ENCODE measurements at places on chromosomes 3 and 15. TPM values are rescaled to one million over a fixed set of nuclear protein-coding genes. Genes with fewer than 3 reads are reported as not detected.

EPB42 gene
- not detected for polyA plus RNA-seq

- DNase-seq = peak; percentile 45
Observed at GRCh38 chr3:157499342-157499963, 3.8 kb downstream of the VEPH1 start.

KLHL18 gene
- polyA plus RNA-seq = 19.4 TPM

- DNase-seq = peak; percentile 89
Observed at GRCh38 chr3:12155828-12156227, 2.9 kb downstream of the TIMP4 start.

FMN1 gene
- 1.4 TPM for polyA plus RNA-seq

GRCh38 chr15:40032125-40032839, 6.7 kb downstream of the SRP14 start:
- DNase-seq = no peak

DNA sequence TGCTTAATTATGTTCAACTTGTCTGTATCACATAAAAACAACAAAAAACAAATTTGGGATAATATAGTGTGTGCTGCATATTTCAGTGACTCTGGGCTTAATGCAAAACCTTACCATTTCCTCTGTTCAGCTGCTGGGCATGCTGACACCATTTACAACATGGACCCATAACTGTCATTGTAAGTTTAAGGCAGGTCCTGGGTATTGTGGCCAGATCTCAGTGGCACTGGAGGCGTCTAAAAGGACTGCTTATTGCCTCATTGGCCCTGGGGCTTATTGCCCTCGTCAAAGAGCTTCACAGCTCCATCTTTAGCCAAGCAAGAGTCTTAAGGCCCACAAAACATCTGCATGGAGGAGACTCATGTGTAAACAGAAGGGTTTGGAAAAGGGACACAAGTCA, 390.2 kb downstream of the NR2F2 start:
- DNase-seq = no peak

DNA sequence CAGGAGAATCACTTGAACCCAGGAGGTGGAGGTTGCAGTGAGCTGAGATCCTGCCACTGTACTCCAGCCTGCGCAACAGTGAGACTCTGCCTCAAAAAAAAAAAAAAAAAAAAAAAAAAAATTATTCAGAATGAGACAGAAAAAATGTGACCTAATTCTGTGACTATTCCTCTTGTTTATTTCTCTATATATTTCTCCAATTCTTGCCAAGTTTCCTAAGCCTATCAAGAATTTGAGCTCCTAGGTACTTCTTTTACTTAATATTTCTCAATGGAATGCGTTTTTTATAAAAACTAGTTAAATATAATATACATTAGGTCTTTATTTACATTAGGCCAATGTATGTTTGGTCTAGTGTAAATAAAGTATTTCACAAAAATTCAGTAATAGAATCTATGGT, 86.8 kb downstream of the NAALADL2 start:
- DNase-seq = no peak

DNA sequence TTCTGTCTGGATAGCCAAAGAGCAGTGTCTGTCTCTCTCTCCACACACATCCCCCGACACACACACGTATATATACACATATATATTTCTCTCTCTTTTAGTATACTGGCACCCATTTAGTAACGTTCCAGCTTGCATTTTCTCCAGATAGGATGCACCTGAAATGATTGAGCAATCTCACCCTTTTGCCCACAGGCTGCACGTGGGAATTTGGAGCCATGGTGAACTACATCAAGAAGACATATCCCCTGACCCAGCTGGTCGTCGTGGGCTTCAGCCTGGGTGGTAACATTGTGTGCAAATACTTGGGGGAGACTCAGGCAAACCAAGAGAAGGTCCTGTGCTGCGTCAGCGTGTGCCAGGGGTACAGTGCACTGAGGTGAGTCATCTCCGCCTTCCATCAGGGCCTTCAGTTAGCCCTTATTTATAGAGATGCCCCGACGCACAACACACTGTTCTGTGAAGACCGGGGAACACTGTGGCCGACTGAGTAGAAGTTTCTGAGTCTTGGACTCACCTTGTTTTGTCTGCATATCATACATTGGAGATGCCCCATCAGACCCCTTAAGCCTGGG, 45.7 kb downstream of the RLBP1 start:
- no peak for DNase-seq

- DNase-seq = no peak
Observed at GRCh38 chr3:115351193-115351592, 204.1 kb upstream of the ZBTB20 start.

- no peak for DNase-seq
Observed at GRCh38 chr3:139548801-139549200, 9.3 kb upstream of the RBP1 start.

USP19 gene
- polyA plus RNA-seq = 17.0 TPM

TMEM108 gene
- not detected for polyA plus RNA-seq

GOLGA6L4 gene
- 1.5 TPM for polyA plus RNA-seq

DNA sequence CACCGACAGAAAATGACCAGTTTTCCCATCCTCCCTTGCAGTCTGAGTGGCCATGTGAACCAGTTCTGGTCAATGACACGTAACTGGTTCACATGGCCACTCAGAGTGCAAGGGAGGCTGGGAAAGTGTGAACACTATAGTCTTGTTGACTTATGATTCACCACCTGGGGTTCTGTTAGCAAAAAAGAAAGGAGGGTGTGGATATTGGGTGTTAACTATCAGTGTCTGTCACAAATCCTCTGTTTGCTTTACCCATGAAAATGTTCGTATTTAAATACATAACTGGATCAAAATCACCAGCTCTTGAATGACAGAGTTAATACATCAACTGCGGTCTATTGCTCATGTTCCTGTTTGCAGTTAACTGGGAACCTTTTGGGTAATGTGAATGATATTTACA, 92.3 kb downstream of the ADAMTSL3 start:
- DNase-seq = no peak

DNA sequence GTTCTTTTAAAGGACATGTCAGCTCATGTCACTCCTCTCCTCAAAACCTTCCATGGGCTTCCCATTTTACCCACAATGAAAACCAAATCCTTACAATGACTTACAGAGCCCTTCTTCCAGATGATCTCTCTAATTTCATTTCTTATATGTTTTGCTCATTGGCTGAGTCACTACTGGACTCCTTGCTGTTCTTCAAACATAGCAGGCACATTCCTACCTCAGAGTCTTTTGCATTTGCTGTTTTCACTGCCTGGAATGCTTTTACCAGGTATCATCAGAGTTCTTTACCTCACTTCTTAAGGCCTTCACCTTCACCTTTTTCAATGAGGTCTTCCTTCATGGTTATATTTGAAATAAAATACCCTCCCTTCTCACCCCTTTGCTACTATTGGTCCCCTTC, 57.3 kb downstream of the NECTIN3 start:
- DNase-seq = peak; percentile 33

GRCh38 chr3:62211675-62212429, 161.5 kb downstream of the FEZF2 start:
- no peak for DNase-seq

OR5K2 gene
- polyA plus RNA-seq = not detected

TUSC7 gene
- not detected for polyA plus RNA-seq

- DNase-seq = no peak
Observed at GRCh38 chr15:66961901-66962300, 103.5 kb upstream of the SMAD3 start.

- no peak for DNase-seq
Observed at GRCh38 chr3:100102757-100103156, 11.5 kb downstream of the FILIP1L start.

DNA sequence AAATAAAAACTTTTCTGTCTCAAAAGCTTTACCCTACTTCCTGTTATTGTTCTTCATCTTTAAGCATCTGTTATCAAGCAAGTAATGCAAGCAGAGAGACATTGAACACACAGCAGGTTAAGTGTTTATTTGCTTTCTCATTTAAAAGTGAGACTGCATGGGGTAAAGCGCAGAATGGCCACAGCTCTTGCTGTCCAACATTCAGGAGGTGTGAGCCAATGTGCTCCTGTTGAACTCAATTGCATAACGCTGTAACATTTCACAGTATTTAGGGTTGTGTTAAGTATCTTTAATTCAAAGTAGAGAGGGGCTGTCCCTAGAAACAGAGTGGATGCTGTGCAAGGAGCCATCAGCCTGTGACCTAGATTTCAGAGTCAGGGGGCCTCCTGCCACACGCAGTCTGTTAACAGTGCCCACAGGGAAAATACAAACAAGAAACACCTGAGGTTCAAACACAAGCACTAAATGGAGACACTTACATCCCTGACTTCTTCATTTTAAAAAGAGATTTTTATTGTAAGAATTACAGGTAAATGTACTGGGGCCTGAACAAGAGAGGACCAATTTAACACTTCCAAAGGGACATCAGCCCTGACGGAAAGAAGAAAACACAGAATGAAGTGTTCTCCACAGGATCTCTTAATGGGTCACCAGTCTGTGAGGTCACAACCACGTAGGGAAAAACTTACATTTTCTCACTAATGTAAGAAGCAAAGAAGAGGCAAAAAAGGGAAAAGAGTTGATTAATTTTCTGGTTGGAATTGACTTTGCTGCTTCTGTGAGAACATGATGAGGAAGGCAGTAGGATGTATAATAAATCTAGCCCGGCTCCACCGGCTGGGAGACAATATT, 815.1 kb downstream of the VGLL3 start:
- DNase-seq = no peak

DNA sequence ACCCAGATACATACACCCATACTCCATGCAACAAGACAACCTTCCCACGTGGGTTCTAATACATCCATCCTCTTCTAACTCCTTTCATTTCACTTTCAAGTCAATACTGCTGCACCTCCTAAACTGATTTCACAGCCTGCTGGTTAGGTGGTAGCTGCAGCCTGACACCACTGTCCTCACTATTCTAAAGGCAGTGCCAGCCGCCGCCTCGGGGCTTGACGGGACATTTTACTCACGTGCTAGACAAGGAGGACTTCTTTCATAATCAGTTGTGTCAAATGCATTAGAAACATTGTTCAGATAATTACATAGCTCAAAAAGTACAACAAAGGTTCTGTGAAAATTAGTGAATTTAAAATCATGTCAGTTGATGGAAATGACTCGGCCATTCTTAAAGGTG, 6.3 kb downstream of the UROC1 start:
- DNase-seq = no peak

GRCh38 chr3:160618878-160619277, 53.5 kb upstream of the KPNA4 start:
- DNase-seq = no peak

APEH gene
- polyA plus RNA-seq = 89.1 TPM

GCSAM gene
- polyA plus RNA-seq = 0.20 TPM

DNA sequence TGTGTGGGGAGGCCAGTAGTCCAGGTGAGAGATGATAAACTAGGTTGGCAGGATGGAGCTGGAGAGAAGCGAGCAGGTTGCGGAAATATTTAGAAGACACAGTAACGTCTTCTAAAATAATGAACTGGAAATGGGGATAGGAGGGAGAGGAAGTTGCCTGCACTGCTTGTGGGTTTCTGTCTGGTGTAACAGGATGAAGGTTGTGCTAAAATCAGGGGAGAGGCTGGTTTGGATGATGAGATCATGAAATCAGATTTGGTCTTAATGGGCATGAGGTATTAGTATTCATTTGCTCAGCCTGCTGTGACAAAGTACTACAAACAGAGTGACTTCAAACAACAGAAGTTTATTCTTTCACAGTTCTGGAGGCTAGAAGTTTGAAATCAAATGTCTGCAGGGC, 32.1 kb upstream of the TNFAIP8L3 start:
- no peak for DNase-seq

GRCh38 chr3:178419071-178419470, 117.2 kb upstream of the KCNMB2 start:
- peak; percentile 32 for DNase-seq

DNA sequence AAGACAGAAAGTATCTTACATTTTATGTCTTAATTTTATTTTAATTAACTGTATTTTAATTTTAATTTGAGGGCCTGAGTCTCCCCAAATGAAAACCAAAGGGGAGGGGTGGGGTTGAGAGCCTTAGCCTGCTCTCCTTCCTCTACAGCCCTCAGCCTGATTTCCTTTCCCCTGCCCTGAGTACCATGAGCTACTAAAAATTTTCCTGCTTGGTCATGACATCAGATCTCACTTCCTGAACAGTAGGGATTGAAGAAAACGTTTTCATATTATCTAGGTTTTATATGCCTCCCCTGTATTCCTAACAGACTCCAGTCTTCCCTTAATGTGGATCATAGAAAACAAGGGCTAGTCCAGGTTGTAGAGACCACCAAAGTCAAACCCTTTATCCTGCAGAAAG, 133.9 kb downstream of the MYLK start:
- DNase-seq = no peak

SEMA3G gene
- 0.06 TPM for polyA plus RNA-seq

GRCh38 chr15:79122391-79122790, 31.8 kb upstream of the RASGRF1 start:
- no peak for DNase-seq

GRCh38 chr3:62095080-62095479, 278.3 kb downstream of the FEZF2 start:
- DNase-seq = no peak

- DNase-seq = peak; percentile 84
Observed at GRCh38 chr15:85646538-85647091, 148.1 kb downstream of the KLHL25 start.

GRCh38 chr3:30508339-30508738, 98.1 kb upstream of the TGFBR2 start:
- DNase-seq = no peak

SUCLG2 gene
- polyA plus RNA-seq = 49.9 TPM

DNA sequence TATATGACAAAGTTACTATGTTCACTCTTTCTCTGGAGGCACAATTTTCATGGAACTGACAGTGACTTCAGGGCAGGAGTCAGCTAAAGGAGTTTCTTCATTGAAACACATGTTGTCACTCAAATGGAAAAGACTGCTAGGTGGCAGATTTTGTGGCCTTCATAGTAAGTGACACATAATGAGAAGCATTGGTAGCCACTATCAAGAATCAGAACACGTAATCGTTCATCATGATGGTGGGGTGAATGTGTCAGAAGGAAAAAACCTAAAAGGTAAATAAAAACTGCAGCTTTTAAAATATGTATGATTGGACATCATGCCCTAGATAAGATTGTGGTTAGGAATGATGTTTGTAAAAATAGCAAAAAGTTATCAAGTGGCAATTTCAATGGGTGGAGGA, 1491.0 kb downstream of the SI start:
- no peak for DNase-seq

DNA sequence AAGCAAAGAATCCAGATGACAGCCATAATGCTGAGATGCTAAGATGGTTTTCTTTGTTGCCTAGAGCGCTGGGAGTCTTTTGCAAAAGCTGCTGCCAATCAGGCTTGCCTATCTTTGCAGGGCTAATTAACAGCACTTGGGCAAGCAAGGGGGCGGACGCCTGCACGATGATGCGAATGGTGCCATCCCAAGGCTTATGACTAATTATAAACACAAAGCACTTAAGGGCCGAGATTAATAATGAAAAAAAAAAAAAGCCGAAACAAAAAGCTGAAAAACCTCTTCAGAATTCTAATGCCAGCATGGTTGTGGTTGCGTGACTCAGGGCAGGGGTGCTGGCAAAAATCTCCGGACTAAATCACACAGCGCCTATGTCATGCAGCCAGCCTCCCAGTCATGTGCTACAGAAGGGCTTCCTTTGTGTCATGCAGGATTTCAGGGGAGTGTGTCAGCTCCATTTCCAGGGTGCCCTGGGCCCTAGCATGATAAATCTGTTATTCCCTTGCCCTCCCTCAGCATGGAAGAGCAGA, 185.0 kb upstream of the ANKRD28 start:
- DNase-seq = peak; percentile 99

- peak; percentile 83 for DNase-seq
Observed at GRCh38 chr3:117019082-117019713, 309.6 kb downstream of the TUSC7 start.

Data from GM23248 (cell line).